ENCODE measurements at places on chromosomes 4 and X.

- DNase-seq = no peak
Observed at GRCh38 chr4:1626151-1626550, 58.0 kb downstream of the FAM53A start.

- DNase-seq = no peak
Observed at GRCh38 chr4:66556651-66557278, 886.5 kb upstream of the EPHA5 start.

DNA sequence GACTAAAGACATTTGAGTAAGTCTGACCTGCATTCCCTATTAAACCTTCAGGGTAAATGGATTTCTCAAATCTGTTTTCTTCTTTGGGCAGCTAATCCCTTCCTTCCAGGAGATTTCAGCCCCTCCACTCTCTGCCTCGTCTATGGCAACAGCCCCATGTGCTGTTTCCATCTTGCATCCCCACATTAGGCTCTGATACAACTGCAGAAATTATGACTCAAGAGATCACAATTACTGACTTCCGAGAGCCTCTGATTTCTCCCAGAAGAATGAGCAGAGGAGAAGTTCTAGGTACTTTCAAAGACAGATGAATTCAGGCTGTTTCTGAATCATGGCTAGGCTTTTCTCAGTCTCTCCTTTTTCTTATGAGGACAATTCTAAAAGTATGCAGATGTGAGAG lies 38.7 kb downstream of the RAI2 start:
- DNase-seq = no peak

DNA sequence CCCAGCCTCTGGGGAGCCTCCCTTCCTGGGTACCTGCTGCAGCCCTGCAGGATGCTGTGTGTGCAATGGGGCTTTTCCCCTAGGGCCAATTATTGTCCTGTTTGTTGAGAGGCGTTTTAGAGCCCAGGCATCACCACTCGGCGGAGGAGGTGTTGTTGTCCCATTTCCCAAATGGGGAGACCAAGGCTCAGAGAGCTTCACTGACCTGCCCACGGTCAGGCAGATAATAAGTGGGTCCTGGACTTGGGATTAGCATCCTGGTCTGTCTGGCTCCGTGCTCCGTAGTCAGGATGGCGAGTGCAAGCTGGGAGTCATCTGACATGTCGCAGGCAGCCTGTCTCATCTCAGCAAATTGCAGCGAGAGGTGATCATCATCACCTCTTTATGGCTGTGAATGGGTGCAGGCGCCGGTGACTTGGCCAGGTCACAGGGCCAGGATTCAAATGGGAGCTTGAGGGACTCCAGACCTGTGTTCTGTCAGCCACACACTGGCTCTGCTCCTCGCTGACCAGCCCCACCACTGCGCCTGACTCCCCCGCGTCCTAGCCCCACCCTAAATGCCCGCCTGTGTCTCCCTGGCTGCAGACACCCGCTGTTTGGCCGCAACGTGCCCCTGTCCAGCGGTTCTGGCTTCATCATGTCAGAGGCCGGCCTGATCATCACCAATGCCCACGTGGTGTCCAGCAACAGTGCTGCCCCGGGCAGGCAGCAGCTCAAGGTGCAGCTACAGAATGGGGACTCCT lies 16.6 kb downstream of the HTRA3 start:
- no peak for DNase-seq

- no peak for DNase-seq
Observed at GRCh38 chrX:153561337-153561736, 37.6 kb downstream of the CCNQ start.

DNA sequence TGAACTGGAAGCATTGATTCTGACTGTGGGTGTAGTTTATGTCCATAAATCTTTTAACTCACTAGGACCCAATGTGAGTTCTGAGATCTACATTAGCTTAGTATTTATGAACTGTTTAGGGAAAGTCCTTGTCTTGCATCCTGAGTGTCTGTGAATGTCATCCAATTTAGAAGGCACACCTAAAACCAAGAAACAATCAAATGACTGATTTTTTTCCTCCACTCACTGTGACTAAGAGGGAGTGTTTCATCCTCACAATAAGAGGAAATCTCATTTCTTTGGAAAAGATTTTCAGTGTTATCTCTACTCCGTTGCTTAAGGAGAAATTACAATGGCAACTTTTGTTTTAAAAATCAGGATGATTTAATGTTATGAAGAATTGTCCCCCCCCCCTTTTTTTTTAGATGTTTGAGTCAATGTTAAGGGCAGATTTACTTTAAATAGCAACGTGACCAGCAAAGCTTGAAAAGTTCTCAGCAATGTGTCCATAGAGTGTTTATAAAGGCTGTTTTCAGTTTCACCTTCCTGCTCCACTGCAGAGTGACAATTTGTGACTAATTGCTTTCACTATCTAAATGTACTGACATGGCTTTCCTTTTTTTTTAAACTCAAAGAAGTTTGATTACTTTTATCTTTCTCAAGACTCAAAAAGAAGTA lies 173.0 kb downstream of the SPCS3 start:
- DNase-seq = no peak

DNA sequence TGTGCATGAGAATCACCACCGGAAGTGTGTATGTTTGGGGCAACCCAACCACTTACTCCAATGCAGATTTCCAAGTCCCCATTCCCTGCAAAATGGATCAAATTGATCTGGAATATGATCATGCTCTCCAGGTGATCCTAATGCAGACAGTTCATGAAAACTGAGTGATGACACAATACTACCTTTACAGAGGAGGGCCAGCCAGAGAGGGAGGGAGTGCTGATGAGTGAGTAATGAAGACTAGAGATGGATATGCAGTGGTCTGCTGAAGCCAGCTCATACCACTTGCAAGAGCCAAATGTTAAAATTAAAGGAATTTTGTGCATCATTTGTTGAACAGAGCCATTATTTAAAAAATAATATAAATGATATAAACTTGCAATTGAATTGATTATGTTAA lies 10.2 kb upstream of the CPE start:
- DNase-seq = peak; percentile 20

- DNase-seq = no peak
Observed at GRCh38 chr4:66032571-66032970, 362.3 kb upstream of the EPHA5 start.

DNA sequence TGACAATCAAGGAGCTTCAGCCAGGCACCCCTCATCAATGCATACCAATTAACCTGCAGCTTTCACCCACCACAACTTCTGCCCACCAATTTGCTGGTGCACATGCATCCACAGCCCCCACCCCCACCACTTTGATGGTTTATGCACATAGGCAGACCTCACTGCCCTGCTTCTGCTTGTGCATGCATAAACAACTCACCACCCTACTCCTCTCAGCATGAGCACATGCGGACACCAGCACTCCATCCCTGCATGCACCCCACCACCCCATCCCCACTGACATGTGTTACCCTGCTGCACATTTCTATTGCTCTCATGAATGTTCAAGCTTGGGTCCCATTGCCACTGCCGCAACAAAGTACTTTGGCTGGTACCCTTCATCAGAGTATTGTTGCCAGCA lies 94.5 kb upstream of the GALNTL6 start:
- no peak for DNase-seq

GRCh38 chr4:109826719-109827118 lies 1.1 kb upstream of the RRH start:
- DNase-seq = no peak

- DNase-seq = peak; percentile 48
Observed at GRCh38 chrX:54042609-54043021, 1.7 kb downstream of the PHF8 start.

GRCh38 chrX:18895189-18895951 lies 88.5 kb downstream of the PHKA2 start:
- DNase-seq = no peak

DNA sequence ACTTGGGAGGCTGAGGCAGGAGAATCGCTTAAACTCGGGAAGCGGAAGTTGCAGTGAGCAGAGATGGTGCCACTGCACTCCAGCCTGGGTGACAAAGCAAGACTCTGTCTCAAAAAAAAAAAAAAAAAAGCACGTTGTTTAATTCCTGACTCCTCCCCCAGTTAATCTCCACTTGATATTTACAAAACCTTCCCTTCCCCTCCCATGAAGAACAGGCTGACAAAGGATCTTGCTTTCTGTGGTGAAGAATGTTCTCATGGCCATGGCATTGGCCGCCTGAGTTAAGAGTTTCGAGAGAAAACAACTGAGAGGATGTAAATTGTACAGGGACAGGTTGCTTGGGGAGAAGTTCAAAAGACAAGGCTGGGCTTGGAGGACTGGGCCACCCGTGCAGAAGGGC lies 168.2 kb upstream of the BCOR start:
- no peak for DNase-seq

DNA sequence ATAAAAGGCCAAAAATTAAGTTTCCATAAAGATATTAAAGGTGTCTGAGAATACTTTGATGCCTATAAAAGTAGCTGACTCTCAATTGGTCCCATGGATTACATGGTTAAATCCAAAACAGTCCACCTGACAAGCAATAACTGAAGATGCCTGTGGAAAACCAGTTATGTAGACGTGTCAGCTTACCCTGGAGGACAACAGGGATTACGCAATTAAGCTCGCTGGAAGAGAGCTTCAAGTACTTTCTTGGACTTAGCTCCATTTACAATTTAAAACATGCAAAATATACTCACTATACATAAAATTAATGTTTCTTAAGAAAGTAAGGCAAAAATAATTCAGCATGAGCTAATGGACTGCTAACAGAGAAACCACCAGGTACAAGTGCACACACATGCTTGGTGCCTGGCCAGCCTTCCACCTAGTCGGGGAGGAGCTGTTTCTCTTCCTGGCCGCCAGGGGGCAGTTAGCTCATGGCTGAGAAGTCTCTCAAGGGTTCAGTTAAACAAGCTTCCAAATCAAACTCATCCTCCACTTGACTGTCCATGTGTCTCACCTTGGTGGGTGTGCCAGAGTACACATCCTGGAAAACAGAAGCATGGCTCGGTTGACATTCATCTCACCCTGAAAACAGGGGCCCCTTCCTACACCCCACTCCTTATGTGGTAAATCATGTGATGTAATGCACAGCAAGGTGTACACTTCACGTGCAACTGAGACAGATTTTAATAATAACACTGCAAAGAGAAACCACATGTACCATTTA lies 9.2 kb upstream of the FAM53A start:
- DNase-seq = peak; percentile 75

GRCh38 chrX:56792270-56793111 lies 63.4 kb downstream of the NBDY start:
- no peak for DNase-seq

DNA sequence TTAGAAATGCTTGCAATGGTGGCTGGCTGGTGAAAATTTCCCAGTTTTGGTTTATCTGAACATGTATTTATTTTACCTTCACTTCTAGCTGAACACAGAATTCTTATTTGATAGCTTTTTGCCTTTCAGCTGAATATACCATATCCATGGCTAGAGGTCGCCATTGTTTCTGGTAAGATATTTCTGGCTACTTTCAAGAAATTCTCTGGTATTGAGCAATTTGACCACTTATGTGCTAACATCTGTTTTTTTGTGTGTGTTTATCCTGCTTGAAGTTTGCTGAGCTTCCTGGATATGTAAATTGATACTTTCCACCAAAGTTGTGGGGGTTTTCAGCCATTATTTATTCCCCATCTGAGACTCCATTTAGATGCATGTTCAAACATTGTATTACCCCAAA lies 75.4 kb downstream of the FBXW7 start:
- peak; percentile 25 for DNase-seq

- no peak for DNase-seq
Observed at GRCh38 chr4:166174717-166175490, 301.9 kb downstream of the TLL1 start.

GRCh38 chr4:110287130-110287529 lies 88.7 kb upstream of the ELOVL6 start:
- DNase-seq = no peak

DNA sequence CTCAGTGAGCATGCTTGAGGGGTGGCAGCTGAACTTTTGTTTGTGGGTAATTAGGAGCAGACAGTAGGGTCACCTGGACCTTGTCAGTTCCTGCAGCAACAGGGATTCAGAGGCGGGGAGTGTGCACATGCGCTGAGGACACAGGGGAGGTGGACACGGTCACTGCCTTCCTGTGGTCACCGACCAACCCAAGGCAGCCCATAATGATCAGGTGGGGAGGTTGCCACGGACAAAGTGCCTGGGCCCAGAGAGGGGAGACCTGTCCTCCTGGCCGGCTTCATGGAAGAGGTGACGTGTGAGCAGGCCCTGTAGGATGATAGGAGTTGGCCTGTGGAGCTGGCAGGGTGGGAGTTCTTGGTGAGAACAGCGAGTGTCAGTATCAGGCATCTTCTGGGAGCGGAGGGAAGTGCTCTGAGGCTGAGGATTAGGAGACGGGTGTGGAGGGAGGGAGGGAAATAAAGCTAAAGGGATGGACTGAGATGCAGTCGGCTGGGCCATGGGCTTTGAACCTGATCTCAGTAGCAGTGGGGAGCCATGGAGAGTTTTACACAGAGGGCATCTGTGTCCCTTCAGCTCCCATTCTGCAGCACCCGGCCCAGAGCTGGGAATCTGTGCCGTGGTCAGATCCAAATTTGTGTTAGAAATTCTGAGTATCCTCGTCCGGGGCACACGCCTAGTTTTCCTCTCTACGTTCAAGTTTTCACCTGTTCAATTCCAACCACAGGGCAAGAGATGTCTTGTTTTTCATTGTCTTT lies 100.0 kb downstream of the PSAPL1 start:
- no peak for DNase-seq
